ENCODE measurements at places on chromosomes 3 and 15.

- DNase-seq, result peak; percentile 54
Measured at GRCh38 chr3:120418866-120419490, 31.8 kb downstream of the FSTL1 start.

- no peak for DNase-seq
Measured at GRCh38 chr15:81047928-81048327, 47.2 kb downstream of the TLNRD1 start.

GRCh38 chr15:44861439-44861910 lies 95.0 kb upstream of the TERB2 start:
- DNase-seq, result no peak

GRCh38 chr3:46114323-46114988 lies 87.2 kb upstream of the XCR1 start:
- no peak for DNase-seq

DNA sequence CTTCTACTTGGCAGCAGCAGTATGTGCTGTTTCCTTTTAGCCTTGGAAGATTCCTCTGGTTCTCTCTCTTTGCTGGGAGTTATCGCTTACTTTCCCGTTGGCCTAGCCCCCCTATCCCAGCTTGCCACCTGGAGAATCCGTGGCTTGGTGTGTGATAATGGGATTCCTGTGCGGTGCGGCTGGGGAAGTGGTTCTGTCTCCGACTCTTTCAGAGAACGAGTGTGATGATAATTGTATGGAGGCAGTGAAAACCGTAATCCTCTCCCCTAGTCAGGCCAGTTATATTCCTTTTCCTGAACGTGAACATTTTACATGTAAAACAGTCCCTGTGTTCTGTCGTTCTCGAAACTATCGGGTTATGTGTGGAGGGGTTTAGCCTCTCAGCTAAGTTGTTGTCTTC lies 300.1 kb upstream of the C2CD4B start:
- DNase-seq, result no peak

- DNase-seq, result no peak
Measured at GRCh38 chr3:23809840-23810342, 4.1 kb downstream of the UBE2E1 start.

- no peak for DNase-seq
Measured at GRCh38 chr3:51099794-51100535, 285.1 kb upstream of the MANF start.

- DNase-seq, result peak; percentile 14
Measured at GRCh38 chr15:43514241-43515057, 3.0 kb upstream of the MAP1A start.

DNA sequence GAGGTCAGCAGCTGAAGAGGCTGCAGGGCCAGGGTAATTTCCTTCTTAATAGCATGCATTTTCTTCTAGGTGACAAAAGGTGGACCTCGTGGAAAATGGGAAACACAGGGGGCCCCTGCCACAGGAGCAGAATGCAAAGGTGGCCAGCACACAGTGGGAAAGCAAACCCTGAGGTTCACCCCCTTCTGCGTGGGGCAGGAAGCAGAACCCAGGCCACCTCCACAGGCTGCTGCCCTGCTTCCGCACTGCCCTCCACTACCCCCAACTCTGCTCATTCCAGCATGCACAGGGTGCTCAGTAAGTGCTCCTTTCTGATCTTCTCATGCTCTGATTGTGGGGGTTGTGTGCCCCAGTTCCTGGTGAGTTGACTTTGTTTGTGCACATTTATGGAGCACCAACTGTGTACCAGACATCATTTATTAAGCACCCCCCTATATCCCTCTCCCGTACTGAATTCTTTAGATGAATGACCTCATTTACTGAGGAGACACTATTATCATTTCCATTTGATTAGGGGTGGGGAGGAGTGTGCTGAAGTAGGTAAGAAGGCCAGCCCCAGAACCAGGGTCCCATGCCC lies 12.7 kb upstream of the FGD5 start:
- no peak for DNase-seq

- no peak for DNase-seq
Measured at GRCh38 chr3:162699291-162699690, 1202.7 kb downstream of the OTOL1 start.

DNA sequence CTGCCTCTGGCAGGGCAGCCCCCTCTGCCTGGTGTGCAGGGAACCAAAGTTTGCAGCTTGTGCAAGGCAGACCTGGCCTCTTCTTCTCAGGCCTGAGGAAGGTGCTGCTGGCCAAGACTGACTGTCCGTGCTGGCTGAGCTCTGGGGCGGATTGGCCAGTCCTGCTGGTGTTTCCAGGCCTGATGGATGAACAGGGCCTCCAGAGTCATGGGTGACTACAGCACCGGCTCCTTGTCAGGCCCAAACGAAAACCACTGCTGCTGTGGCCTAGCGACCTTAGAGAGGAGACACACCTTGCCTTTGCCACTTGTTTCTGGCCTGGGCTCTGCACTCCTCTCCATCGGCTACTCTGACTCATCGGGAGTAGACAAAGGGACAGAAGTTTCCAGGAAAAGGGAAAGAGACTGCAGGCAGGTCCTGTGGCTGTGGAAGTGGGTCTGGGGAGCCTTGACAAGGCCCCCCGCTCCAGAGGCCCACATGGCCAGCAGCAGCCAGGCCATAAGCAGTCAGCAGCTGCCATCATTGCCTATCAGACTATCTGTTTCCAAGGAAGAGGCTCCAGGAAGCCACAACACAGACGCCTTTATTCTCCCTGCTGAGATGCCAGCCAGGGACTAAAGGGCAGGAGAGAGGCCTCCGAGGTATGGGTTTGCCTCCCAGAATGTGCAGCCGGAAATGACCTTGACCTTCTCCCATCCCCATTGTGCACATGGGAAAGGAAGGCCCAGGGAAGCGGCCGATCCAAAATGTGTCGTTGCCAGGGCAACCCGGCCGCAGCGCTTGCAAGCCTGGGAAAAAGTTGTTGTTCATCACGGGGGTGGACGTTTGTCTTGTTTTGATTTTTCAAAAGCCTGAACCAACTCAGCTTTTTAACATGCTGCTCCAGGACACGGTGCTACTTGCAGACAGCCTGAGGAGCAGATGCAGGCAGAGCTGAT lies 160.5 kb downstream of the CHSY1 start:
- DNase-seq, result no peak
